ENCODE measurements at places on chromosomes 13 and 19. TPM values are rescaled to one million over a fixed set of nuclear protein-coding genes. Genes with fewer than 3 reads are reported as not detected.

The COX6B2 gene
- not detected for total RNA-seq

The NPHS1 gene
- not detected for total RNA-seq

The OR7G1 gene
- total RNA-seq: not detected

The KLK3 gene
- not detected for total RNA-seq

The SEMA6B gene
- total RNA-seq: 9.7 TPM

The ZNF221 gene
- total RNA-seq: 12.8 TPM

The SERP2 gene
- 5.1 TPM for total RNA-seq

The ILF3 gene
- total RNA-seq: 143 TPM

The POSTN gene
- 20.8 TPM for total RNA-seq

GRCh38 chr19:50768277-50768676 is 2.0 kb upstream of the GPR32 start:
- DNase-seq: no peak

GRCh38 chr19:903266-903797 is 9.7 kb downstream of the R3HDM4 start:
- DNase-seq: no peak

DNA sequence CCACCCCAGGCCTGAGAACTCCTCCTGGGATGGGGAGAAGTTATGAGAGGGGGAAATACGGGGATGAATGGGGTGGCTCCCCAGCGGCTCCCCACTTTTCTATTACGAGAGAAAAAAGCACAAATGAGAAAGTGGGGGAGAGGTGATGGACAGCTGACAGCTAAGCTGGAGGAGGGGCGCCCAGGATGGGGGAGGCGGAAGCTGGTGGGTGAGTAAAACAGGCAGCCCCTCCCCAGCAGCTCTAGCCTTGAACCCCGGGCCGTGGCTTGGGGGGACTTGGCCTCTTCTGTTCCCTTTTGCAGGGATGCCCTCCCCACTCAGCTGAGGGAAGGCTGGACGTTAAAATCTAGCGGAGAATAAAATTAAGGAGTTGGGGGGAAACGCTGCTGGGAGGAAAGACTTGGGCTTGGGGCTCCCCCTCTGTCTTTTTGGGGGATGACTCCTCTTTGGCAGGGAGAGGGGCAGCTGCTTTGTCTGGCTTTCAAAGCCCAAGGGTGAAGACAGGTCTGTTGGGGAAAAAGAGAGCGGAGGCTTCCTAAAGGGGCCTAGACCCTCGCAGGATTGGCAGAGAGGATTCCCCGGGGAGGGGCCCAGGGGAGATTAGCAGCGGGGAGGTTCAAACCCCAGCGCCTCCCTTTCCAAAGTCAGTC is 1.4 kb upstream of the SAMD1 start:
- DNase-seq: no peak

DNA sequence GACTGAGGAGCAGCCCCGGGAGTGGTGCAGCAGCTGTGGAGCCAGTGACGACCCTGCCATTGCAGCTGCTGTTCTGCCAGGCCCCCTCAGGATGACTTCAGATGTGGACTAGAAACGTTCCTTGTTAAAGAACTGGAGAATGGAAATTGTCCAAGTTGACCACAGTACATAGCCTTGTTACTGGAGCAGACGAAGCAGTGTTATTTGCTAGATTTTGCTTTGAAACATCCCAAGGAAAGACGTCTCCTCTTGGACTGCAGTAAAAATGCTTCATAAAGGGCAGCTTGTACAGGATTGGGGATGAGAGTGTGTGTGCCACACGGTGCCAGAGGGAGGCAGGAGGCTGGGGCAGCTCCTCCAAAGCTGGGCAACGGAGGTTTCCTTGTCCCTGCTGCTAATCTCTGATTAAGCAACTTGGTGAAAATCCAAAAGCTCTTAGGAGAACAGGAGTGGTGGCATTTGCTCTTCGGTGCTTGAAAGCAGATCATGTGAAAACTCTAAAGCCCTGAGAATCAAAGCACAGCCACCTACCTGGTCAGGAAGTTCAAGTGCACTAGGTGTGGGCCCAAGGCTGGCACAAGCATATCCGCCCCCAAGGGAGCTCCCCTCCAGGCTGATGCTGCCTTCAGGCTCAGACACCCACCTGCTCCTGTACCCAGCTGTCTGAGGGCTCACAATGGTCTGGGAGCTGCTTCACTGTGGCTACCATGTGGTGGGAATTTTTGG is 34.5 kb downstream of the SHISA2 start:
- DNase-seq: peak; percentile 81

DNA sequence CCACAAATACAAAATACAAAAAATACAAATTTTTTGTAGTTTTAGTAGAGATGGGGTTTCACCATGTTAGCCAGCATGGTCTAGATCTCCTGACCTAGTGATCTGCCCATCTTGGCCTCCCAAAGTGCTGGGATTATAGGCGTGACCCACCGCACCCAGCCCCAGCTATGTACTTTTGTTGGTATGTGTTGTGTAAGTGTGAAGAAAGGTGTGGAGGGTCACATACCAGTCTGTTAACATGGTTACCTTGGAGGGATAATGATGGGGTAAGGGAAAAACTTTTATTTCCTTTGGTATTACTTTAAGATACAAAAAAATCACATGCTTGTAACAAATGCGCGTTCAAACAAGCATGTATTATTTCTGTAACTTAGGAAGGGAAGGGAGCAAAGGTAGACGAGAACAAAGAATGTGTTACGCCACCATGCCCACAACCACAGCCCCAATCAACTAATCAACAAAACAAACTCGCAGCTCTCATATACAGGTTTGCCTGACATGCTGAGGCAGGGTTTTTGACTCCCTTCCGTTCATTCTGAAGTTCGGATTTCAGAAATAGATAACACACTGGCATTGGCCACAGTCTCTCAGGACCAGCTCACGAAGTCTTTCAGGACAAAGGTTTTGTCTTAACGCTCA is 13.5 kb upstream of the VWA8 start:
- DNase-seq: no peak

DNA sequence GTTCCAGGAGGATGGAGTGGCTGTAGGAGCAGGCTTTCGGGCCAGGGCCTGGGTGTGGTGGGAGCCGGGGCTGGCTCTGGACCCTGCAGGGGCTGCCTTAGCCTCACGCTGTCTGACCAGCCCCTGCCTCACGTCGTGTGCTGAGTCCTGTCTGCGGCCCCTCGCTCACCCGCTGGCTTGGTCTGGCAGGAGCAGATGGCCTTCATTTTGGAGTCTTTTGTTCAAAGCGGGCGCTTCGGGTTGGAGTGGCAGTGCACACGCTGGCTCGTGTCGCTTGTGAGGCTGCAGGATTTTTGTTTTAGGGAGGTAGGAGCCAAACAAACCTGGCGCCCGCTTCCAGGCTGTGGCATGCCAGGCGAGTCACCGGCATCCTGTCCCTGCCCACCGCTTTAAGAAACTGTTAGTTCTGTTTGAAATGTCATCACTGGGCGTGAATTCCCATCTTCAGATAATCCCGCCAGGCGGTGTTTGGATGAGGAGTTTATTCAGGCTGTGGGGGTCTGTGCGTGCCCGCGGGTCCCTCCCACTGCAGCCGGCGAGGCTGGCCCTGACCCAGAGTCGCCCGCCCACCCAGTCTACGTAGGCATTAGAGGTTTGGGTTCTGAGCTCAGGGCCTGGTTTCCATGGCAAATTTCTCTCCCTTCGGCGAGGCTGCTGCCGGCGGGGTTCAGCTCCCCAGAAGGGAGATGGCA is 89.8 kb downstream of the KDM4B start:
- DNase-seq: no peak

- DNase-seq: no peak
Observed at GRCh38 chr19:43572171-43572588, 3.1 kb downstream of the XRCC1 start.

DNA sequence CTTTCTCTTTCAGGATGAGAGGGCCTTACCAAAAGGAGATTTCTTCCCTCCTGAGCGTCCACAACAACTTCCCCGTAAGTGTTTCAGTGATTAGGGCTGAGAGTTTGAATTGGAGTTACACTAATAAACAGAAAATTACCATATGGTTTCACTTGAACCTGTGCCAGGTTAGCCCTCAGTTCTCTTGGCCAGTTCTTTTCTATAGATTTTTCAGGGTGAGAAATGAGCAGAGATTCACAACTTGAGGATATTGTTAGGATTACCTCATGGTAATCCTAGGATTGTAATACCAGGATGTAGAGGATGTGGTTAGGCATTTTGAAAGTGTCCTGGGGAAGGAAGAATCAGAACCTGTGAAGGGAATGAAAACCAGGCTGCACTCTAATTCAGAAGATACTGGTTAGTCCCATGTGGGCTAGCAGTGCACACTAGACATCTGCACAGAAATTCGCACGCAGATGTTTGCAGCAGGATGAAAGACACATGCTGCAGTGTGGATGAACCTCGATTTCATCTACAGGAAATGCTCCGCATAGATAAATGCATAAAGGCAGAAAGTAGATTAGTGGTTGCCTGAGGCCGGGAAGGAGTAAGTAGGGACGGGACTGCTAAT is 24.1 kb downstream of the HNRNPM start:
- no peak for DNase-seq

GRCh38 chr19:31438401-31439269 is 89.4 kb upstream of the TSHZ3 start:
- DNase-seq: no peak

DNA sequence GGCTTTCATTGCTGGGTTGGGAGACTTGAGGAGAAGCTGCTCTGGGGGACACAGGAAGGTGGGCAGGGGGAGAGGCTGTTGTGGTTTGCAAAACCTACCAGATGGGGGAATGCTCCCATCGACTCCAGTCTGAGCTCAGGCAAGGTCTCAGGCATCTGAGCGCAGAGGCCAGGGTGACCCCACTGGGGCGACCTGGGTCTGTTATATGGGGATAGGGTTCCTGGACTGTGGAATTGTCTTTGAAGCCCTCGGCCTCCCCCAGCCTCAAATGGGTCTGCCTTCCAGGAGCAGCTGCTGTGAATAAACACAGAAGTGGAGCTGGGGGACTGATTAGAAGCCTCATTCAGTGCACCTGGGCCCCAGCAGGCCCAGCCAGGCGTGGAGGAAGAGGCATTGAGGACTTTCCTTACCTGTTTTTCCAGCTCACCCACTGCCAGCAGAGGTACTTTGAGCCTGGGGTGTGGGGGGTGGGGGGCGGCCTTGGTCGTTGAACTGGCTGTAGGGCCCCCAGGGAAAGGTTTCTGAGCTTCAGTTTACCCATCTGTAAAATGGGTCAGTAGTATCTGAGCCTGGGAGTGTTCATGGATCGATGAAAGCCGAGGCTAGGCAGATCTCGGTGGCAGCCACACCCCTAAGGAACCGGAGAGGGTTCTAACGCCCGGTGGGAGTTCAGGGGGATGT is 1.4 kb downstream of the CERS4 start:
- DNase-seq: no peak

DNA sequence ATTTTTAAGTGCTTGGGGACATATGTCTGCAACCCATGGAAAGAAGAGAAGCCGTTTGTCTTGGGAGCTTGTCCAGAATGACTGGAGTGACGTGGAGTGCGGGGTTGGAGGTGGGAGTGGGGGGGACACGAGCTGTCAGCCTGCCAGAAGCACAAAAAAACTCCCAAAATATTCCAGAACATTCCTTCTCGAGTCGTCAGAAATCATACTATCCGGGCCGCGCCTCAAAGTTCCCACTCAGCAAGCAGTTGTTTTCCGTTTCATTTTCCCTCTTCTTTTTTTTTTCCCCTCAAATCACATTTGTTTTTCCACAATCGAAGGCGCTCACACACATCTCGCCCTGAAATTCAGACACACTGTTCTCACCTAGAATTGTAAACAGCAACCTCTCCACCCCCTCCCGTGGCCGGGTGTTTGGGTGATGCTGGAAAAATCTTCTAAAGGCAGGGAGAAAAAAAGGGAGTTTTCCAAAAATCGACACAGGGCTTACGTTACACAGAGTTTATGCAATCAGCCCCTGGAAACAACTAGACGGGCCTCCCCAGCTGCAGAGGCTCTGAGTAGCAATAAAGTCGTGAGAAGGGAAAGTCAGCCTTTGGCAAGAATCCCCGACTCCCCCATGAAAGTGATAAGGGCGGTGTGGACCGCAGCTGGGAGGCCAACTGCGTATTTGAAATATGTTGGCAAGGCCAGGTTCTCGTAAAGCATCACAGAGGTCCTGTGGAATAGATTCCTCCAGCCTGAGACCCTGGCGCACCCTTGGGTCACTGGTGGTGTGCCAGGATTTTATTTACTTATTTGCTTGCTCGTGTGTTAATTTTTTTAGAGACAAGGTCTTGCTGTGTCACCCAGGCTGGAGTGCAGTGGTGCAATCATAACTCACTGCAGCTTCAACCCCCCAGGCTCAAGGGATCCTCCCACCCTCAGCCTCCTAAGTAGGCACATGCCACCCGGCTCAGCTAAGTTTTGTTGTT is 31.2 kb upstream of the KLF2 start:
- DNase-seq: peak; percentile 90

- no peak for DNase-seq
Observed at GRCh38 chr13:29664591-29664990, 69.1 kb upstream of the SLC7A1 start.

DNA sequence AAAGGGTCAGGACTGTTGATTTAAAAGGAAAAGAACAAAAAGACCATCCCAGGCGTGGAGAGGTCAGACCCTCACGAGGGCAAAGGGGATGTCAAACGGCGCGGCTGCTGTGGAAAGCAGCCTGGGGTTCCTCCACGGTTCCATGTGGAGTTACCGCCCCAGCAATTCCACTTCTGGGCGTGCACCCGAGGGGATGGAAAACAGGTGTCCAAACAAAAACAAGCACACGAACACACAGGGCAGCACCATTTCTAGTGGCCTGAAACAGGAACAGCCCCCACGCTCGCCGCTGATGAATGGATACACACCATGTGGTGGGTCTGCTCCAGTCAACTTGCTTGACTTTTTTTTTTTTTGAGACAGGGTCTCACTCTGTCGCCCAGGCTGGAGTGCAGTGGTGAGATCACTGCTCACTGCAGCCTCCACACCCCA is 11.2 kb downstream of the AP3D1 start:
- DNase-seq: peak; percentile 42

- DNase-seq: no peak
Observed at GRCh38 chr19:49861541-49862378, 5.6 kb downstream of the PNKP start.

- DNase-seq: no peak
Observed at GRCh38 chr19:53896682-53897081, 12.4 kb upstream of the CACNG7 start.

DNA sequence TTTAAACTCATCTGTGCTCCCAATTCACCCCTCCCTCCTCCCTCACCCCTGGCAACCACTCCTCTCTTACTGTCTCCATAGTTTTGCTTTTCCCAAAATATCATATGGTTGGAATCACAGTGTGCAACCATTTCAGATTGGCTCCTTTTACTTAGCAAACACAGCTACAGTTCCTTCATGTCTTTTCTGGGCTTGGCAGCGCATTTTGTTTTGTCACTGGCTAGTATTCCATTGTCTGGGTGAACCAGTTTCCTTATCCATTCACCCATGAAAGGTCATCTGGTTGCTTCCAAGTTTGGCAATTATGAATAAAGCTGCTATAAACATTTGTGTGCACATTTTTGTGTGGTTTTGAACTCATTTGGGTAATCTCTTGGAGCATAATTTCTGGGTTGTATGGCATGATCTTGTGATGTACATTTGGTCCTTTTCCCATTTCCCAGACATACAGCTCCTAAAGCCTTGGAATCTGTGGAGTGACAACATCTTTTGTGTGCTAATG is 23.9 kb upstream of the GAS6 start:
- DNase-seq: no peak

DNA sequence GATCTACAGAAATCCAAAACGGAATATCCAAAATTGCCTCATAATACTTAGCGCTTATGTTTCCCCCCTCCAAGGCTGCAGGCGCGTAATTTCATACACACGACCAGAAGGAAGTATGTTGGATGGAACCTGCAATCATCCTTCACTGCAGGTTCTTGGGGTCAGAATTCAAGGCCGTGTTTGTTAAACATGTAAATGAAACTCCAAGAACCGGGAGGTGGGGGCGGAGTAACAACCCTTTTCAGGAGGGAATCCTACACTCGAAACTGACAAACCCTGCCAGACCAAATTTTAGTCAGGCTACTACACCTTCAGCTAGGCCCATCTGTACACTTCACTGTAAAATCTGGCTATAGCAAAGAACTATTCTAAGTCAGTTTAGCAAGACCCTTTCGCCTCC is 1.3 kb downstream of the ZNF607 start:
- DNase-seq: no peak

Measured in LHCN-M2 (cell line).